Activated naive CD8-positive, alpha-beta T cell treated with anti-CD3 and anti-CD28 coated beads, Interleukin-2, amount 10 ng/mL, durations not matched to agents 7 days and 5 days (primary cell): ENCODE measurements at places on chromosomes 1 and 21. TPM values are rescaled to one million over a fixed set of nuclear protein-coding genes. Genes with fewer than 3 reads are reported as not detected.

DCST1 gene
- not detected for total RNA-seq

GRCh38 chr1:23194119-23194984 lies 22.9 kb downstream of the HTR1D start:
- no peak for DNase-seq

DNA sequence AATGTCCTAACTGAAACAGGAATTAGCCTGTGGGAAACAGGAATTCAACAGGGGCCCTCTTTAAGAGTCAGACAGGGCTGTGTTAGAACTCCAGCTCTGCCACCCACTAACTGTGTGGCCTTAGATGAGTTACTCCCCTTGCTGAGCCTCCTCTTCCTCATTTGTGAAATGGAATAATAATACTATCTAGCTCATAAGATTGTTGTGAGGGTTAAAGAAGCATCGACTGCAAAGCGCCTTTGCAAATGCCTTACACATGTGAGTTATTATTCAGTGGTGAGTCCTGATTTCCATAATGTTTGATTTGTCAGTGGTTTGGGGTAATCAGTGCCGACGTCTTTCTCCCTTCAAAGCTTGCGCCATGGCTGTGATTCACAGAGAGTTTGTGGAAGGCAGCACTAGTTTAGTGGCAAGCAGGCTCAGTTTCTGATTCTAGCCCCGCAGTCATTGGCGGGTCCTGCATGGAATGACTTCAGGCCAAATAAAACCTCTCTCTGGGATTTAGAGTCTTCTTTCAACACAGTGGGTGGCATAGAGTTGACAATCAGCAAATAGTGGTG lies 388.5 kb downstream of the PLPP3 start:
- DNase-seq, result no peak

DNA sequence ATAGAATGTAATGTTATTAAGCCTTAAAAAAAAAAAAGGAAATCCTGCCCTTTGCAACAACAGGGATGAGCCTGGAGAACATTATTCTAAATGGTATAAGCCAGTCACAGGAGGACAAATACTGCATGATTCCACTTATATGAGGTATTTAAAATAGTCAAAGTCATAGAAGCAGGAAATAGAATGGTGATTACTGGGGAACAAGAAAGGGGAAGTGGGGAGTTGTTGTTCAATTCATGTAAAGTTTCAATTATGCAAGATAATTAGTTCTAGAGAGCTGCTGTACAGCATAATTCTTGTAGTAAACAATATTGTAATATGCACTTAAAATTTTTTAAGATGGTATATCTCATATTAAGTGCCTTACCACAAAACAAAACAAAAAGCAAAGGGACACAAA lies 13.2 kb downstream of the FCER1A start:
- DNase-seq, result no peak

DNA sequence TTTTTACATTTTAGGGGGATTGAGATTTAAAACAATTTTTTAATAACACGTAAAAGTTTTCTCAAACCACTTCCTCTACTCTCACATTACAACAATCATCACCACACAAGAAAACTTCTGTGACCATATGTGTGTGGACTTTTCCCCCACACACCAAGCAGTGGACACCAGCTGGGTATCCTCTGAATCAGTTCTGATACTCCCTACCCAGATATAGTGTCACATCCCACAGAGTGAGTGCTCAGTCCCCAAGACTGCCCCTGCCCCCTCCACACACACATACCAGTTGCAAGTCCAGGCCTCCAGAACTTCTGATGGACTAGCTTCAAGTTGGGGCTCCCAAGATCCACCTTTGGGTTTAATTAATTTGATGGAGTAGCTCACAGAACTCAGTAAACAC lies 53.3 kb upstream of the QSOX1 start:
- DNase-seq, result no peak

YY1AP1 gene
- 82.1 TPM for total RNA-seq

C2CD4D gene
- not detected for total RNA-seq

- DNase-seq, result no peak
Measured at GRCh38 chr1:36796733-36797132, 237.6 kb downstream of the GRIK3 start.

CLCA4 gene
- total RNA-seq, result not detected

GRCh38 chr1:229452956-229453801 lies 19.3 kb upstream of the ACTA1 start:
- DNase-seq, result no peak

DNA sequence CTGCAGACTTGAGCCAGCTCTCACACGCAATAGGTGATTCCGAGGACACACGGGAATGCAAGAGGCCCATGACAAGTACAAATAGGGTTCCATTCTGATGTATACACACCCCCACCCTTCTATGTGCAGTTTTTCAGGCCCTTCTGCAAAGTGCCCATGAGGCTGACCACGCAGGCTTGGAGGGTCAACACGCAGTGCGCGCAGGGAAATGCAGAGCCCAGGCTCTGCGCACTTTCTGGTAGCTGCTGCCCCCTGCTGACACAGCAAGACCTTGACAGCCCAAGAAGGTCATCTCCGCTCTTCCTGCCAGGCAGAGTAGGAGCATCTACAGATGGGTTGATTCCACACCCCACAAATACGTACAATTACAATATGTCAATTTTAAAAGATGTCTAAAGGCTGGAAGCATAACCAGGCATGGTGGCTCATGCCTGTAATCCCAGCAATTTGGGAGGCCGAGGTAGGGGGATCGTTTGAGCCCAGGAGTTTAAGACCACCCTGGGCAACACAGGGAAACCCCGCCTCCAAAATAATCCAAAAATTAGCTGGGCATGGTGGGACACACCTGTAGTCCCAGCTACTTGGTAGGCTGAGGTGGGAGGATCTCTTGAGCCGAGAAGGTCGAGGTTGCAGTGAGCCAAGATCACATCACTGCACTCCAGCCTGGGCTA lies 18.5 kb downstream of the SH3BP5L start:
- peak; percentile 67 for DNase-seq

JMJD4 gene
- 21.6 TPM for total RNA-seq

PGLYRP4 gene
- not detected for total RNA-seq

- no peak for DNase-seq
Measured at GRCh38 chr1:111669268-111669667, 49.7 kb downstream of the RAP1A start.

- DNase-seq, result no peak
Measured at GRCh38 chr1:241932845-241933244, 24.7 kb upstream of the BECN2 start.

GRCh38 chr1:23288201-23288600 lies 55.9 kb downstream of the HNRNPR start:
- DNase-seq, result no peak

- DNase-seq, result no peak
Measured at GRCh38 chr1:24526940-24527542, 24.4 kb downstream of the RCAN3 start.

- no peak for DNase-seq
Measured at GRCh38 chr1:89147678-89148658, 22.1 kb upstream of the GBP2 start.

DMBX1 gene
- 0.11 TPM for total RNA-seq

DNA sequence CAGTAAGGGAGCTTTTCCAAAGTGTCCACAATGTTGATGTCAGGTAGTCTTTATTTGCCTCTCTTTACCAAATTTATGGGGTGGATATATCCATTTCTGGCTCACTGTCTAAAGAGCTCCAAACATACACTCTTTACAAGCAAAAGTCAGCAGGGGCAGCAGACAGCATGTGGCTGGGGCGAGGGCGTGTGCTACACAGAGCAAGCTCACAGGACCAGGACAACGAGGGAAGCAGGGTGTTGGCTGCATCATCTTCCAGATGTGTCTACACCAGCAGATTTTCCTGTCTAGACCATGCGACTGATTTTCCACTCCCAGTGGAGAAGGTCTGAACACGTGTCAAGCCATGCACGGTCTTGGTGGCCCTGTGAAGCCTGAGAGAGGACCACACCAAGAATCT lies 123.8 kb downstream of the TRABD2B start:
- no peak for DNase-seq

- DNase-seq, result no peak
Measured at GRCh38 chr1:116128664-116129063, 17.5 kb downstream of the MAB21L3 start.

GRCh38 chr1:200738949-200739651 lies 407 bp downstream of the CAMSAP2 start:
- DNase-seq, result peak; percentile 62

DNA sequence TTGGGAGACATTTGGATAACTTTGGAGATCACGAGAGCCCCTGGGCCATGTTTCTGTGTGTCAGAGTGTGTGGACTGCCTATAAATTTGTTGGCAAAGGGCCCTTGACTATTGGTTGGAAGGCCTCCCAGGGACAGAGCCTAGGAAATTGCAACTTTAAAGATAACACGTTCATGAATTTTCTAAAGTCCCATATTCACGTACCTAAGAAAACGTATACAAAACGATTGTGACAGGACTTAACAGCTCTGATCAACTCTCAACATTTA lies 55.8 kb downstream of the DOP1B start:
- DNase-seq, result no peak

C1orf87 gene
- total RNA-seq, result not detected

DNA sequence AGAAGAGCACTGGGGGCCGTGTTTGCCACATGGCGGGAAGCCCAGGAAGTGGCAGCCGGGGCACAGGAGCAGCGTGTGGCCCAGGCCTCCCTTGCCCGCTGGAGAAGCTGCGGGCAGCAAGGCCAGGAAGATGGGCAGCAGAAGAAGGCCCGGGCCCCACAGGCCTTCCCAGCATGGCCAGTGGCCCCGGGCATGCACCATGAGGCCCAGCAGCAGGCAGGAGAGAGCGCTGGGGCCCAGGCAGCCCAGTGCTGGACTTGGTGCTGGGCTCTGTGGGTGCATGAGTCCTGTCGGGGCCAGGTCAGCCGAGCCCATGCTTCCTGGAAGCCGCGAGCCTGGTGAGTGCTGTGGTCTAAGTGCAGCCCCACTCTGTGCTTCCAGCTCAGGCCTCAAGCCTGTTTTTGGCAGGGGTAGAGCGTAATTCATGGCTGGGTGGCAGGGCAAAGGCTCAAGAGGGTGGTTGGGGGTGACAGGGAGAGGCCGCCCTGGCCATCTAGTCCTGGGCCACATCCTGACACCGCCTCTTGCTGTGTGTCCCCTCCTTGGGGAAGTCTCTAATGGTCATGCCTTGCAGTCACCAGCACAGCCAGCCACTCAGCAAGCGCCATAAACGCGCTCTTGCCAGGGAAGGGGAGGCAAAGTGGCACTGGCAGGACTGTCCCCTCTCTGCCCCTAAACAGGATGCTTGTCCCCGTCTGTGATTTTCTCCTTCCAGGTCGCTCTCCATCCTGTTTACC lies 21.3 kb downstream of the MTHFR start:
- no peak for DNase-seq

GRCh38 chr1:239443361-239443760 lies 57.0 kb downstream of the CHRM3 start:
- no peak for DNase-seq

DNA sequence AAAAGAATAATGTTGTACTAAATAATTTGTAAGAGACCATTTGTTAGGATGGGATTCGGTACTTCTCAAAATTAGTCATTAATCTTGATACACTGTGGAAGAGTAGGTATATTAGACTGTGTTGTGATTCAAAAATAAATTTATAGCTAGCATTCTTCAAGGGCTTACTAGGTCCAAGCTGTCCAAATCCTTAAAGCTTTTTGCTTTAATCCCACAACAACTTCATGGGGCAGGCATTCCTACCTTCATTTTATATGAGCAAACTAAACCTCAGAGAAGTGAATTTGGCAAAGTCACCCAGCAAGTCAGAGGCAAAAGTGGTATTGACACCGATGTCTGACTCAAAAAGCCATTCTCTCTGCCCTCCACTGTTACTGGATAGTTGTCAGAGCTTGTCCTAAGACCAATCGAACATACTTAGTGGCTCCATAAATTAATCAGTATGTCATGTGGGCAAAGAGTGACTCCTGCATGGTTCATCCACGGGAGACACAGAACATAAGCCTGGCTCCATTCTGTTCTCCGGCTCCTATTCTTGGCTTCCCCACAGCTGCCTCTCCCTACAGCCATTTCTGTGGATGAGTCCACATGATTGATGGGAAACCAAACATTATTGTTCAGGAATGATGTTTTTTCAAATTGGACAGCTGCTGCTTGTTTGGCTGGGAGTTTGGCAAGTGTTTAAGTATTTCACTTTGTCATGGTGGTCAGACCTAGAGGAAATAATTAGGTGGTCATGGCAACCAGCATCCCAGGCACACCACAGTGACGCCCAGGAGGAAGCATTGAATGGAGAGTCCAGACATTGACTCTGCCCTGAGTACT lies 133.4 kb upstream of the FGGY start:
- no peak for DNase-seq

DNA sequence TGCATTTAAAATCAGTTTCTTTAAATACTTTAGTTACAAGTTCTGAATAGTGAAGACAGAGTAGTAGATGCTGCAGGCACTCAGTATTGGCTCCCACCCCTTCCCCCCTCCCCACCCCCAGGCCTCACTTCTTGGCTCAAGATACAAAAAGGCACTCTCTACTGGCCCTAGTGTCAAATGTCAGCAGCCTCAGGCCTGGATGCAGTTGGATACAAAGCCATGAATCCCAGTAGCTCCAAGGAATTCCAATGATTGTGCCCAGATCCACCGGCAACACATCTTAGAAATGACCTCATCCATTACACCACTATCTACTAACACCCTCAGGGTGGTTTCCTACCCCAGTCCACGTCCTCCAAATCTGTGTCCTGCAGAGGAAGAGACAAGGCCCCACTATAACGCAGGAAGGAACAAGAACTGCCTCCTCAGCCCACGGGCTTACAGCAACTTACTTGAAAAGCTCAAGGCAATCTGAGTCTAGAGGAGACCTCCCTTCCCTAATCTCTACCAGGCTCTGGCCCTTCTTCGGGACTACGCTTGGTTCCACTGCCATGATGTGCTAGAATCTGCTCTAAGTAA lies 17.6 kb downstream of the ACADM start:
- DNase-seq, result no peak

DNA sequence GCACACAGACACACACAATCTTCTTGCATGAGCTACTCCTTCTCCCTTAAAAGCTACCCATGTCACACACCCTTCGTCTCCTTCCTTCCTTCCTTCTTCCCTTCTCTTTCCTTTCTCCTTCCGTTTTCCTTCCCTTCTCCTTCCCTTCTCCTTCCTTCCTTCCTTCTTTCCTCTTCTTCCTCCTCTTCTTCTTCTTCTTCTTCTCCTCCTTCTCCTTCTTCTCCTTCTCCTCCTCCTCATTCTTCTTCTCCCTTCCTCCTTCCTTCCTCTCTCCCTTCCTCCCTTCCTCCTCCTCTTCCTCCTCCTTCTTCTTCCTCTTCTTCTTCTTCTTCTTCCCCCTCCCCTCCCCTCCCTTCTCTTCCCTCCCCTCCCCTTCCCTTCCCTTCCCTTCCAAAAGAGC lies 52.1 kb upstream of the LEPR start:
- DNase-seq, result no peak

GRCh38 chr1:155005076-155006011 lies 2.7 kb downstream of the ZBTB7B start:
- no peak for DNase-seq

DNA sequence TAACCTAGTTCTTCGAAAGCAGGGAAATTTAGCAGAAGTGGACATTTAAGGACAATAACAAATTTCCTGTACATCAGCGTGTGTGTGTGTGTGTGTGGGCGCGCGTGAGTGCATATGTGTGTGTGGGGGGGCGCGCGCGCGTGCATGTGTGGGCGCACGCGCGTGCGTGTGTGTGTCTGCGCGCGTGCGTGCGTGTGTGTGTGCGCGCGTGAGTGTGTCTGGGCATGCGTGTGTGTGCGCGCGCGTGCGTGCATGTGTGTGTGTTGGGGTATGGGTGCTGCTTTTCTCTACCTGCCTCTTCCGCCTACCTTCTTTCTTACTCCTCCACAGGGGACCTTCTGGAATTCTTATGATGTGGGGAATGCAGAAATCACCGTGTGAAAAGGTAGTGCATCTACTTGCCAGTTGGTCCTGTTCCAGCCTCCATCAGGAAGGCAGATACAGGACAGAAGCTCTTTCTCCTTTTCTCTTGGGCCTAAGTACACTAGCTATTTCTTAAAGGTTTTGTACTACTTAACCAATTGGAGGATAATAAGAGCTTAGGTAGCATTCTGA lies 165.4 kb upstream of the KCNK2 start:
- DNase-seq, result no peak

TMEM52 gene
- not detected for total RNA-seq
